ENCODE measurements at places on chromosomes 1 and 21. TPM values are rescaled to one million over a fixed set of nuclear protein-coding genes. Genes with fewer than 3 reads are reported as not detected.

Gene IL22RA1
- total RNA-seq = not detected

Gene GOLT1A
- 0.51 TPM for total RNA-seq

Gene SPRR1B
- total RNA-seq = not detected

GRCh38 chr21:33236013-33236686 lies 6.4 kb downstream of the IFNAR2 start:
- no peak for DNase-seq

GRCh38 chr1:240190881-240191401 lies 99.3 kb downstream of the FMN2 start:
- no peak for DNase-seq

- no peak for DNase-seq
Measured at GRCh38 chr21:28944296-28944695, 48.4 kb downstream of the LTN1 start.
